ENCODE measurements at places on chromosomes 7 and 10. TPM values are rescaled to one million over a fixed set of nuclear protein-coding genes. Genes with fewer than 3 reads are reported as not detected.

Gene ANKRD1
- 2.0 TPM for total RNA-seq

Gene GSDME
- 1.9 TPM for total RNA-seq

Gene EPO
- total RNA-seq = 0.09 TPM

Gene ENO4
- 0.14 TPM for total RNA-seq

Gene HABP2
- 0.19 TPM for total RNA-seq

Gene CALML3
- 144 TPM for total RNA-seq

Gene ANXA8
- 6.9 TPM for total RNA-seq

Gene TMEM209
- 13.4 TPM for total RNA-seq

Gene VAX1
- not detected for total RNA-seq

Gene DPY19L1
- 10.8 TPM for total RNA-seq

Gene GRID1
- total RNA-seq = 0.33 TPM

Gene DRGX
- 0.05 TPM for total RNA-seq

Gene FAM13C
- 3.9 TPM for total RNA-seq

Gene BLNK
- total RNA-seq = 7.2 TPM

Gene OPN1SW
- total RNA-seq = not detected

Gene CAMK2B
- total RNA-seq = 0.85 TPM

Gene PLAC9
- total RNA-seq = 9.8 TPM

Gene COL28A1
- total RNA-seq = 0.24 TPM

Gene HYAL4
- 0.05 TPM for total RNA-seq

Gene LRRN3
- 23.8 TPM for total RNA-seq

Gene TMEM184A
- total RNA-seq = 0.47 TPM

Gene C10orf143
- total RNA-seq = 3.5 TPM

Gene GPR15LG
- total RNA-seq = 0.38 TPM

Gene TFEC
- total RNA-seq = 9.1 TPM

Gene DEPP1
- total RNA-seq = 12.2 TPM

Gene AZGP1
- 0.76 TPM for total RNA-seq

Gene SLC16A12
- 0.24 TPM for total RNA-seq

Gene FAM24B
- 3.8 TPM for total RNA-seq

Gene FBXL13
- total RNA-seq = 3.8 TPM

Gene FAM25G
- total RNA-seq = 1.2 TPM

Gene FFAR4
- 0.14 TPM for total RNA-seq

Gene MYL10
- not detected for total RNA-seq

Gene IDI2
- total RNA-seq = not detected

Gene AKR1C4
- total RNA-seq = not detected

Gene BLVRA
- total RNA-seq = 42.3 TPM

Gene GTPBP10
- 27.4 TPM for total RNA-seq

Gene SPDYE9
- total RNA-seq = not detected

Gene CYP3A7
- total RNA-seq = 0.99 TPM

Gene TSPAN14
- 16.6 TPM for total RNA-seq

Gene DENND11
- total RNA-seq = 16.1 TPM

Gene AKR1C1
- total RNA-seq = 1.4 TPM

Gene MBL2
- 0.05 TPM for total RNA-seq

Gene CHST15
- total RNA-seq = 12.4 TPM

Gene SLC26A5
- 0.05 TPM for total RNA-seq

Gene CLRN3
- total RNA-seq = 0.05 TPM

Gene SAMD9L
- total RNA-seq = 38.5 TPM

Gene PRLHR
- 0.05 TPM for total RNA-seq

Gene THSD7A
- 1.5 TPM for total RNA-seq

Data from thymus (tissue), 14 donors.